ENCODE measurements at places on chromosomes 7 and 10. TPM values are rescaled to one million over a fixed set of nuclear protein-coding genes. Genes with fewer than 3 reads are reported as not detected.

GRCh38 chr7:43568529-43568928, 14.4 kb upstream of the STK17A start:
- H3K4me1 ChIP-seq, result no peaks in the 10 kb centered on the region
- H3K4me3 ChIP-seq, result no peak overlapping the region
- H3K27me3 ChIP-seq, result no peaks in the 10 kb centered on the region

GRCh38 chr10:48536916-48537890, 67.7 kb downstream of the ARHGAP22 start:
- H3K4me1 ChIP-seq, result no peaks in the 10 kb centered on the region
- no peak overlapping the region for H3K27ac ChIP-seq
- DNase-seq, result no peak

- H3K27me3 ChIP-seq, result no peaks in the 10 kb centered on the region
- no peaks in the 10 kb centered on the region for H3K36me3 ChIP-seq
- no peak overlapping the region for H3K4me3 ChIP-seq
- H3K4me1 ChIP-seq, result no peaks in the 10 kb centered on the region
- no peak for DNase-seq
Measured at GRCh38 chr7:87575521-87575920, 25.2 kb downstream of the ABCB1 start.

- no peaks in the 10 kb centered on the region for H3K36me3 ChIP-seq
- no peak overlapping the region for H3K27ac ChIP-seq
- no peak overlapping the region for H3K4me3 ChIP-seq
Measured at GRCh38 chr7:141409801-141410329, 141.3 kb upstream of the AGK start.

GRCh38 chr10:45505311-45505710, 131.3 kb downstream of the ALOX5 start:
- H3K4me3 ChIP-seq, result no peak overlapping the region
- H3K27ac ChIP-seq, result no peak overlapping the region
- no peaks in the 10 kb centered on the region for H3K27me3 ChIP-seq
- no peaks in the 10 kb centered on the region for H3K4me1 ChIP-seq
- no peak for DNase-seq

DNA sequence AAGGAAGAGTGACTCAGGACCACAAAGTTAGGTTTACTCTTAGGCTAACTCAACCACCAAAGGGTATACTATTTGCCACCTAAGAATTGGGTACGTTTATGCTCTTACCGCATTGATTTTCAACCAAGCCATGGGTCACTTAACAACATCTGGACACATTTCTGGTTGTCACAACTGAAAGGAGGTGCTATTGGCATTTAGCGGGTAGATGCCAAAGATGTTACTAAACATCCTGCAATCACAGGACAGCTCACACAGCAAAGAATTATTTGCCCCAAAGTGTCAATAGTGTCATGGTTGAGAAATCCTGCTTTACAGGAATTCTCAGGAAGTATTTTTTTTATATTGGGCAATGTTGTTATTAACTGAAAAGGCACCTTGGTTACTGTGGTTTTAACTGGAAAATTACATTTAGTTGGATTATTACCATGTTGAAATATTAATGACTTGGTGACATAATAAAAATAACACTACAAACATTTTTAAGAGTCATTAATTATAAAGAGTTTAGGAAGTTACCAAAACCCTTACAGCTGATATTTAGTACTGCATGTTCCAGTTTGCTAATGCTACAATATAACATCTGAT, 185.0 kb upstream of the TMEM196 start:
- H3K4me1 ChIP-seq, result no peaks in the 10 kb centered on the region
- no peak overlapping the region for H3K4me3 ChIP-seq
- no peaks in the 10 kb centered on the region for H3K27me3 ChIP-seq
- H3K36me3 ChIP-seq, result no peaks in the 10 kb centered on the region
- H3K27ac ChIP-seq, result no peak overlapping the region
- no peak for DNase-seq

DNA sequence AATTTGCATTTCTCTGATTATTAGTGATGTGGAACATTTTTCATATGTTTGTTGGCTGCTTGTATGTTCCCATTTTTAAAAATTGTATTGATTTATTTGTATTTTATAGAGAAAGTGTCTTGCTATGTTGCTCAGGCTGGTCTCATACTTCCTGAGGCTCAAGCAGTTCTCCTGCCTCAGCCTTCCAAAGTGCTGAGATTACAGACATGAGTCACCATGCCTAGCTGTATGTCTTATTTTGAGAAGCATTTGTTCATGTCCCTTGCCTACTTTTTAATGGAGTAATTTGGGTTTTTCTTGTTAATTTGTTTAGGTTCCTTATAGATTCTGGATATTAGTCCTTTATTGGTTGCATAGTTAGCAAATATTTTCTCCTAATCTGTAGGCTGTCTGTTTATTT, 214.2 kb upstream of the KAT6B start:
- H3K27me3 ChIP-seq, result no peaks in the 10 kb centered on the region
- no peak for DNase-seq
- no peak overlapping the region for H3K4me3 ChIP-seq

GRCh38 chr10:123595661-123596060, 70.5 kb upstream of the GPR26 start:
- no peak for DNase-seq
- H3K27ac ChIP-seq, result no peak overlapping the region
- H3K4me1 ChIP-seq, result no peaks in the 10 kb centered on the region

DNA sequence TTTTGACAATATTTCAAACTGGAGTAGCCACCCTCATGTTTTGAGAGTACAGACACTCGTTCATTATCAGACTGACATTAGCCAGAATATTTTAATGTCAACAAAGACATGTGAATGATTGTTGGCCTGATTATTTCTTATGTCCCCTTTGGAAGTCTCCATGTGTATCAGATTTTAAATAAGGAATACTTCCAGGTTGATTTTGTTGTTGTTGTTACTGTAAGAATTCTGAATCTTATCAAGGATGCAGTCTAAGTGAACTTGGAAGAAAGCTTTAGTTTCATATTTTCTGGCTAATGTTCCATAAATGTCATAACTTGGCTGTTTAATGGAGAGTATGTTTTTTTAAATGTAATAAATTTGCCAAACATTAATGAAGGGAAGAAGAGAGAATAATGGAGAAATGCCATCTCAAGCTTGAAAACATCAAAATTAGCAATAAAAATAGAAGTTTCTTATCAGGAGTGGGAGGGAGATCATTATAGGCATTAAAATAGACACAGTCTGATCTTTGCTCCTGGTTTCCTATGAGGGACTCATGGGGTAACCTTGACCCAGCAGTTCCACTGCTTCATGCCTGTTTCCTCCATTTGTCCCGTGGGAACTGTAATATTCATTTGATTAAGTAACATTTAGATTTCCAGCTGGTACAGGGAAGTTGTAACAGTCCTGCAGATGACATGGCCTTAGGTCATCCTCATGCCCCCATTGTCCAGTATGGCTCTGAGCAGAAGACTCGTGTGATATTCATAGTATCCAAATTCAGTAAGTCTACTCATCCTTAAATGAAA, 122.4 kb upstream of the KIAA1217 start:
- no peak overlapping the region for H3K4me3 ChIP-seq
- H3K27ac ChIP-seq, result no peak overlapping the region
- H3K27me3 ChIP-seq, result no peaks in the 10 kb centered on the region
- H3K36me3 ChIP-seq, result no peaks in the 10 kb centered on the region

DNA sequence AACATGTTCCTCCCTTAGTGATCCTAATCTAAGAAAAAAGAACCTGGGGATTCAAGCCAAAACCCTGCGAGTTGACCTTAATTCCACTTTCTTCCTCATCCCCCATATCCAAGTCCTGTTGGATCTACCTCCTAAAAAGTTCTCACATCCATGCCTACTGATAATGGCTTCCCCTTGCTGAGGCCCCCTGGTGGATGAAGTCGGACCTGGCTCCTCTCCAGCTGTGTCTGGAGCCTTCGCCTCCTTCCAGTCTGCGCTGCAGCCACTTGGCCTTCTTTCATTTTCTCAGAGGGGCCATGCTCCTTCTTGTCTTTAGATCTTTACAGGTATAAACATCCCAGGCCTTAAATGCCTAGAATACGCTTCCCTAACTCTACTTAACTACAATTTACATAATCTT, 8.1 kb downstream of the PDE1C start:
- no peaks in the 10 kb centered on the region for H3K36me3 ChIP-seq
- H3K27me3 ChIP-seq, result no peaks in the 10 kb centered on the region
- H3K4me3 ChIP-seq, result no peak overlapping the region
- H3K27ac ChIP-seq, result no peak overlapping the region
- no peaks in the 10 kb centered on the region for H3K4me1 ChIP-seq

GRCh38 chr10:78979938-78980337, 88.8 kb upstream of the ZMIZ1 start:
- H3K4me1 ChIP-seq, result peaks cover 14% of the 10 kb centered on the region
- DNase-seq, result no peak
- no peaks in the 10 kb centered on the region for H3K36me3 ChIP-seq
- no peaks in the 10 kb centered on the region for H3K27me3 ChIP-seq
- no peak overlapping the region for H3K27ac ChIP-seq

- H3K27ac ChIP-seq, result no peak overlapping the region
- DNase-seq, result no peak
- no peak overlapping the region for H3K4me3 ChIP-seq
- H3K27me3 ChIP-seq, result peaks cover 14% of the 10 kb centered on the region
- H3K36me3 ChIP-seq, result no peaks in the 10 kb centered on the region
Measured at GRCh38 chr10:101709359-101710058, 14.5 kb upstream of the FBXW4 start.

- no peaks in the 10 kb centered on the region for H3K36me3 ChIP-seq
- H3K27me3 ChIP-seq, result no peaks in the 10 kb centered on the region
- no peak for DNase-seq
- H3K4me3 ChIP-seq, result no peak overlapping the region
- peaks cover 6% of the 10 kb centered on the region for H3K4me1 ChIP-seq
Measured at GRCh38 chr7:128065872-128066271, 34.6 kb upstream of the LRRC4 start.

DNA sequence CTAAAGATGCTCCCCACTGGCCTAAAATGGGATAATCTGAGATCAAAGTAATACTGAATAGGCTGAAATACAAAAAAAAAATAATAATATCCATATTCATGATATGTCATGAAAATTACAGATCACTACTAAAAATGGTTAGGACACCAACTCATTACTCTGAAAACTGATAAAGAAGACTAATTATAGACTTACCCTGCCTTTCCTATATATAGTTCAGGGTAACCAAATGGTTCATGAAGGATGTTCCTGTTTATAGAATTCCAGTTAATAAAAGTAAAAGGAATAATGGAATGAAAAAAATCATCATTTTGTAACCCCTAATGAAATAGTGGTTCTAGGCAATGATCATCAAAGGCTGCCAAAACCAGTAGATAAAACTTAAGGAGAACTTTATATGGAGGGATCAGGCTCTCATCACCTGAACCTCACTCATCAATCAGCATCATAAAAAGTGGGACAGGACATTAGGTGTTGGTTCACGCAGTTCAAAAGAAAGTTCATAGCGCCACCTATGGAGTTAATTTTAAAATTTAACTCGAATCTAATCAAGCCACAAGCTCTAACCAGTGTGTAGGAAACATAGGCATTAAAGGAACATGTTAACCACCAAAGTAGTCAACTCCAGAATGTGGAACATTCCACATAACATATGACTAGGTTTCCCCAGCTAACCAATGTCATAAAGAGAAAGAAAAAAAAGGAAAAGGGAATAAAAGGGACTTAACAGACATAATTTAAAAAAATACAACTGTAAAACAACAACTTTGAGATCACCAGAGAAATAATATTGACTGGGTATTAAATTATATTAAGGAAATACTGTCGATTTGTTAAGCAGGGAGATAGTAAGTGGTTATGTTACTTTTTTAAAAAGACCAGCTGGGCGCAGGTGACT, 35.7 kb downstream of the P4HA1 start:
- H3K4me1 ChIP-seq, result no peaks in the 10 kb centered on the region
- no peaks in the 10 kb centered on the region for H3K27me3 ChIP-seq
- H3K36me3 ChIP-seq, result peaks cover 47% of the 10 kb centered on the region
- DNase-seq, result no peak
- no peak overlapping the region for H3K4me3 ChIP-seq

The GRM3 gene
- total RNA-seq, result not detected

The SUN3 gene
- not detected for total RNA-seq

The CELF2 gene
- 106 TPM for total RNA-seq

The PLAC9 gene
- total RNA-seq, result 38.0 TPM

The HHEX gene
- total RNA-seq, result 19.5 TPM
